ENCODE measurements at places on chromosomes 6 and 20. TPM values are rescaled to one million over a fixed set of nuclear protein-coding genes. Genes with fewer than 3 reads are reported as not detected.

GRCh38 chr6:115582386-115582785 lies 478.3 kb downstream of the FRK start:
- DNase-seq: no peak

GRCh38 chr6:121645100-121645745 lies 209.8 kb downstream of the GJA1 start:
- no peak for DNase-seq

- no peak for DNase-seq
These were observed 224.9 kb upstream of the DTNBP1 start for GRCh38 chr6:15887491-15888461.

Gene MC3R
- not detected for total RNA-seq

Gene TRAPPC3L
- not detected for total RNA-seq
